ENCODE measurements at places on chromosomes 3 and 15.
A peak's percentile ranks its signal among the peaks of the same experiment; 100 is the strongest.

- no peak for DNase-seq
These were observed 39.0 kb upstream of the SLC25A26 start for GRCh38 chr3:66181764-66182163.

- DNase-seq, result no peak
These were observed 59.0 kb downstream of the GPD1L start for GRCh38 chr3:32165442-32165841.

DNA sequence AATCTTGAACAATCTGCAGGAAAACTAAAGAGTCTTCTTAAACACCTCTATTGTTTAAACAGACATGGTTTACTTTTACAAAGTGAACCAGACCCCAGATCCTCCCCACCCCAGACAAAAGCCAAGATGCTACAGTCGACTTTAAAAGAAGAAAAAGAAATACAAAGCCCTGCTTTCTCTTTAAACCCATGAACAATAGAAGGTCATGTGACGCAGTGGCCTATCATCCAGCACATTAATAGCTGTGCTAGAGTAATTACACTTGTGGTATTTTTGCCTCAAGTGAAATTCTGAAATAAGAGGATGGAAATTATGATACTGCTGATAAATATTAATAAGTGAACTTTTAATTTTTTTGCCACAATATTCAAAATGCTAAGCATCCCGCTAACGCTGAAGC lies 613.4 kb downstream of the FOXP1 start:
- no peak for DNase-seq

DNA sequence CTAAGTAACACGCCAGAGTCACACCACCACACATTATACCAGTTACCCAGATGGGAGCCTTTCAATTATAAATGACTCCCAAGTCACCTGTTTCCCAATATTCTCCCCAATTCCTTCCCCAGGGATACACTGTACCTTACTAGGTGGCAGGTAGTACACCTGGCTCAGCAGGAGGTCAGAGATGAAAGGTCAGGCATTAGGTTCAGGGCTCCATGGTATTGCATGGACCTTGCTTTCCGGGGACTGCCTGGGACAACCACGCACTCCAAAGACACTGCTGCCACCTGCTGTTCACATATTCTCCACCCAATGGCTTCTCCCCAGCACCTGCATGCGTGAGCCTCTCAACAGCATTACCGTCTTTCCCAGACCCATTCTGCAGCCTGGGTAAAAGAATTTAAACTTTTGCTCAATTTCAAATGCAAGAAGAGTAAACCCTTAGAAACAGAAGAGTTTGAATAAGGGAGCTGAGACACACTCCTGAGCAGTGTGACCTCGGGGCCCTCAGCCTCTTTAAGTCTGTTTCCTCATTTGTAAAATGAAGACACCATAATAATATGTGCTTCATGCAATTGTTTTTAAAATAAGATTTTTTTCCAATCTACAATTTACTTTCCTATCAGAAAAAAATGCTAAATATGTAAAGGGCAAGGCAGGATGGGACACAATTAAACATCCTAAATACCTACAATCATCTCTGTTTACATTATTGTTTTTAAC lies 28.0 kb upstream of the LACTB start:
- peak; percentile 43 for DNase-seq

GRCh38 chr3:32246079-32246675 lies 7.7 kb downstream of the CMTM8 start:
- no peak for DNase-seq

GRCh38 chr3:46193436-46193835 lies 14.7 kb downstream of the CCR1 start:
- DNase-seq, result no peak

DNA sequence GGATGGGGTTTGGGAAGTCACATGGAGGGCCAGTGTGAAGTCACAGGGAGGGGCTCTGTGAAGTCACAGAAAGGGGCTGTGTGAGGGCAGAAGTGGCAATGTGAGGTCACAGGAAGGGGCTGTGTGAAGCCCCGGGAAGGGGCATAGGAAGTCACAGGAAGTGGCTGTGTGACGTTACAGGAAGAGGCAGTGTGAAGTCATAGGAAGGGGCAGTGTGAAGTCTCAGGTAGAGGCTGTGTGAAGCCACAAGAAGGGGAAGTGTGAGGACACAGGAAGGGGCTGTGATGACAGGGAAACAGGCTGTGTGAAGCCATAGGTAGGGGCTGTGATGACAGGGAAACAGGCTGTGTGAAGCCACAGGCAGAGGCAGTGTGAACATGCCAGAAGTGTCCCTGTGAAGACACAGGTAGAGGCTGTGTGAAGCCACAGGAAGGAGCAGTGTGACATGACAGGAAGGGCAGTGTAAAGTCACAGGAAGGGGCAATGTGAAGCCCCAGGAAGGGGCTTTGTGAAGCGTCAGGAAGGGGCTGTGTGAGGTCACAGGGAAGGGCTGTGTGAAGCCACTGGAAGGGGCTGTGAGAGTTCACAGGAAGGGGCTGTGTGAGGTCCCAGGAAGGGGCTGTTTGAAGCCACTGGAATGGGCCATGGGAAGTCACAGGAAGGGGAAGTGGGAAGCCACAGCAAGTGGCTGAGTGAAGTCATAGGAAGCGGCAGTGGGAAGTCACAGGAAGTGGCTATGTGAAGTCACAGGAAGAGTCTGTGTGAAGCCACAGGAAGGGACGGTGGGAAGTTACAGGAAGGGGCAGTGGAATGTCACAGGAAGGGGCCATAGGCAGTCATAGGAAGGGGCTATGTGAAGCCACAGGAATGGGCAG lies 37.1 kb downstream of the GASK1A start:
- no peak for DNase-seq

DNA sequence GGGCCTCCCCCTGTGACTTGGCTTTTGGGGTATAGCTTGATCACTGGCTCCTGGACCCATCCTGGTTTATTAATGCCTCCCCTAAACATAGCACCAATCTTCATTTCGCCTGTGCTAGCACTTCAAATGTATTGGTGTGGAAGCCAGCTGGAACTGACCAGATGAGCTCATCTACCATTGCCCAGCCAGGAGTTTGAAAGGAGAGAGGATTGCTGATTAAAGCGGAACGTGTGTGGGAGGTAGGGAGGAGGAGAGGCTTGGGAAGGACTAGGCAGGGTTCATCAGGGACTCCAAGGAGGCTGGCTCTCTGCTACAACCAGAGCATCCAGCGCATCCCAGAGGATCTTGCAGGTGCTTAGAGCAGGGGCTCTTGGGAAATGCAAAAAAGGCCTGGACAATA lies 34.4 kb upstream of the TLE3 start:
- DNase-seq, result no peak

GRCh38 chr15:94586099-94586498 lies 354.7 kb downstream of the MCTP2 start:
- DNase-seq, result no peak

DNA sequence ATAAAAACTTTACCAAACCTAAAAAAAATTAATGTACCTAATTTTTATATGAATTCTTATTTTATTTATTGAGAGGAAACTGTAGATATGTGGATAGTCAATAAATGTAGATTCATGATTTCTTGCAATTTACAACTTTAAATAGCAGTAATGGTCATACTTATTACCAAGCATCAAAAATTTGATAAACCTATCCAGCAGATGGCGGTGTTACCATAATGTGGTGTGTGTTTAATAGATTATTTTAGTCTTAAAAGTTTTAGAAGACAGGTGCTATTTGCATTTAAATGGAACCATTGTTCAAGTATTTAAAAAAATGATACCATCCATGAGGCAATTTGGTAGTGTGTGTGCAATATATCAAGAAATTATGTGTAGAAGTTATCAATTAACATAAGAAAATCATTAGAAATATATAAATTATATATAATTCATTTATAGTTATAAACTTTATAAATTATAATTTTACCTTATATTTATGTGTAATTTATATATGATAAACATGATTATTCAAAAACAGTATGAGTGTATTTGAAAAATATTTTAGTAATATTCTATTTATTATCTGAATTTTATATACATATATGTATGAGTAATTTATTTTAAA lies 176.0 kb upstream of the BCHE start:
- DNase-seq, result peak; percentile 36

GRCh38 chr15:75694241-75695182 lies 18.1 kb downstream of the CSPG4 start:
- peak; percentile 83 for DNase-seq

DNA sequence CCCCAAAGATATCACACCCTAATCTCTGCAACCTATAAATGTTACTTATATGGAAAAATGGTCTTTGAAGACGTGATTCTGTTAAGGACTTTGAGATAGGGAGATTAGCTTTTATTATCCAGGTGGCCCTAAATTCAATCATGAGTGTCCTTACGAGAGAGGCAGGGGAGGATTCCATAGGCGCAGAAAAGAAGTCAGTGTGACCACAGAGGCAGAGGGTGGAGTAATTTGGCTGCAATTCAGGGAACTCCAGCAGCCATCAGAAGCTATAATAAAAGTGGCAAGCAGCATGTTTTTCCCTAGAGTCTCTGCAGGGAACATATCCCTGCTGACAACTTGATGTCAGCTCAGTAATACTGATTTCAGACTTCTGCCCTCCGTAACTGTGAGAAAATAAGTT lies 315.2 kb upstream of the ROBO2 start:
- no peak for DNase-seq

- peak; percentile 58 for DNase-seq
These were observed 38.9 kb upstream of the CLRN1 start for GRCh38 chr3:151011427-151011826.

DNA sequence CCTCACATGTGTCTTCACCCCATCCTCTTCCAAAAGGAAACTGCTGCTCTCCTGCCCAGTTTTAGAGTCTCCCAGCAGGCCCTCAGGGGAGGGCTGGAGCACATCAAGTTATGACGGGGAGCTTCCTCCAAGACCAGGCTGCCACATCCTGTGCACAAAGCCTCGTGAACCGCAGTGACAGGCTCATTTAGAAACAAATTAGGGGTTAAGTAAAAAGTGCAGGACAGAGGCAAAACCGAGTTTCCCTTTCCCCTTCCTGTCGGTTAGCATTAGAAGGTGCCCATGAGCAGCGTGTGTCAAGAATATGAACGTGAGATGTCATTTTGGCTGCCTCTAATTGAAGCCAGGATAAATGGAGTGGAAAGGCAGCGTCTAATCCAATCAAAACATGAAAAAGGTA lies 199.7 kb downstream of the ARRDC4 start:
- DNase-seq, result no peak

- DNase-seq, result no peak
These were observed 13.8 kb downstream of the DENND4A start for GRCh38 chr15:65778269-65778668.

DNA sequence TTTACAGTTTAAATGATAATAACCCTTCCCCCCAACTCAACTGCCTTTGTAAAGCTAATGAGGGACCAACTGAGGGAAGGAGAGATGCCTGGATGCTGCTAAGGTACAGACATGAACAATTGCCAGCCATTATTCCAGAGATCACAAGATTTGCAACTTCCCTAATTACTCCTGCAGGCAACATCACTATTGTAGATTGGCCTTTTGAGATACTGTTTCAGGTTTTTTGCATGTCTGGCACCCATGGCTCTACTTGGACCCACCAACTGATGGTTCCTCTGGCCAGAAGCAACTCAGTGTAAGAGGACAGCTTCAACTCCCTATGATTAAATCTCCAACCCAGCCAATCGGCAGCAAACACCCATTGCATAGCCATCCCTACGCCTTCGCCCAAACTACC lies 478.7 kb downstream of the FHIT start:
- DNase-seq, result no peak

- no peak for DNase-seq
These were observed 37.7 kb upstream of the FGD5 start for GRCh38 chr3:14780927-14781507.

DNA sequence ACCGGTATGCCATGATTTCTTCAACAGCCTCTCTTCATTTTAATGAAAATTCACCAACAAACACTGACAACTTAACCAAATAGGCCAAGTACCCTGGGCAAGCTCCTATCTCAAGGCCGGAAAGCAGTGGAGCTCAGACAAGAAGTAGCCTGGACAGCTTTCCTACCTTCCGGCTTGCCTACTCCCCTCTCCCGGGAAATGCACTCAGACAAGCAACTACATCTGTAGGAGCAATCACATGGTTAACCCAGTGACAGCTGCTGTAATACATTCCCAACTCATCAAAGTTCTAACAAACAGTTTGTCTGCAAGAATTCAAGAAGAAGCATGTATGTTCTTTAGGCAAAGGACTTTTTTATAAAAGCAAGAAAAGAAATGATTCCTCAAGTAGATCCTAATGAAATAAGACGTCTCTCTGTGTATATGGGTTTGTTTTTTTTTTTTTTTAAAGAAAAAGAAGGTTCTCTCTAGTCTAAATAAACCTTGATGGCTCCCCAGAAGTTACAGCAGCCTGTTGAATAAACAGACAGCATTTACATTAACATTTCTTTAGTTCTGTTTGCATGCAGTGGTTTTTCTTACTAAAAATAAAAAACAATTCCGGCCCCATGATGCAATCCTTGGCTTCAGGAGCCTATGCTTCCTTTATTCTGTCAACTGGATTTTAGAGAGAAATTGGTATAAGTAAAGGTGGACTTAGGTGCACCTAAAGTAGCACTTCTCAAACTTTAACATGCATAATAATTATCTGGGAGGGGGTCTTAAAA lies 278.7 kb downstream of the NEK10 start:
- DNase-seq, result no peak

DNA sequence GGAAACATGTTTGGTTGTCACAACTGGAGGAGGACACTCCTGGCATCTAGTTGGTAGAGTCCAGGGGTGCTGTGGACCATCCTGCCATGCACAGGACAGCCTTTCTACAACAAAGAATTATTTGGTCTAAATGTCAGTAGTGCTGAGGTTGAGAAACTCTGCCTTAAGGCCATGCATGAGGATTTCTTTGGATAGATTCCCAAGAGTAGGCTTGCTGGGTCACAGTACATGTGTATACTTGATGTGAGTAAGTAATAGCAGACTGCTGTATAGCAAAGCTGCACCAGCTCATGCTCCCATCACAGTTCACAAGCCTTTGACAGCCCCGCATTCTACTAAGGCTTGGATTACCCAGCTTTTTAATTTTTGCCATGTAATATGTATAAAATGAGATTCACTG lies 151.3 kb downstream of the MFSD1 start:
- no peak for DNase-seq

GRCh38 chr15:64014995-64015394 lies 31.3 kb downstream of the DAPK2 start:
- DNase-seq, result no peak

DNA sequence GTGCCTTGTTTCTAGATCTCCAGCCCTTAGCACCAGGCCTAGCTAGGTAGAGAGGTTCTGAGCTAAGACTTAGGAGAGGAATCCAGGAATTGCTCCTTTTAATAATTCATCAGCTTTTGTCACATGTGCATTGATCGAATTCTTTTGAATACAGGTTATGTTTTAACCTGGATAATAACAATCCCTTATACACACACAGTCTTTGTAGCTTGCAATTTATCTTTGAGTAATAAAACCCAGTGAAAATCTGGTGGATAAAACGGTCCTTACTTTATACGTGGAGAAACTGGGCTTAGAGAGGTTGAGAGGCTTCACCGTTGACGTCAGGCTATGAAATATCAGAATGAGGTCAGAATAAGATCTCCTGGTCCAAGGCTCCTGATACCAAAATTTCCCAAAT lies 7.2 kb upstream of the SCN10A start:
- no peak for DNase-seq

- no peak for DNase-seq
These were observed 401 bp downstream of the SEC11A start for GRCh38 chr15:84715441-84716035.

GRCh38 chr3:158519776-158520175 lies 51.2 kb upstream of the MLF1 start:
- DNase-seq, result no peak

- no peak for DNase-seq
These were observed 26.2 kb upstream of the MTMR14 start for GRCh38 chr3:9623148-9623547.

All from NCI-H1694 (cell line).